H4 (cell line): ENCODE measurements at places on chromosomes 11 and 22.
A peak's percentile ranks its signal among the peaks of the same experiment; 100 is the strongest.

GRCh38 chr11:11808992-11809615 is 32.7 kb upstream of the USP47 start:
- DNase-seq, result no peak

GRCh38 chr11:125157118-125157733 is 7.3 kb upstream of the PKNOX2 start:
- no peak for DNase-seq

DNA sequence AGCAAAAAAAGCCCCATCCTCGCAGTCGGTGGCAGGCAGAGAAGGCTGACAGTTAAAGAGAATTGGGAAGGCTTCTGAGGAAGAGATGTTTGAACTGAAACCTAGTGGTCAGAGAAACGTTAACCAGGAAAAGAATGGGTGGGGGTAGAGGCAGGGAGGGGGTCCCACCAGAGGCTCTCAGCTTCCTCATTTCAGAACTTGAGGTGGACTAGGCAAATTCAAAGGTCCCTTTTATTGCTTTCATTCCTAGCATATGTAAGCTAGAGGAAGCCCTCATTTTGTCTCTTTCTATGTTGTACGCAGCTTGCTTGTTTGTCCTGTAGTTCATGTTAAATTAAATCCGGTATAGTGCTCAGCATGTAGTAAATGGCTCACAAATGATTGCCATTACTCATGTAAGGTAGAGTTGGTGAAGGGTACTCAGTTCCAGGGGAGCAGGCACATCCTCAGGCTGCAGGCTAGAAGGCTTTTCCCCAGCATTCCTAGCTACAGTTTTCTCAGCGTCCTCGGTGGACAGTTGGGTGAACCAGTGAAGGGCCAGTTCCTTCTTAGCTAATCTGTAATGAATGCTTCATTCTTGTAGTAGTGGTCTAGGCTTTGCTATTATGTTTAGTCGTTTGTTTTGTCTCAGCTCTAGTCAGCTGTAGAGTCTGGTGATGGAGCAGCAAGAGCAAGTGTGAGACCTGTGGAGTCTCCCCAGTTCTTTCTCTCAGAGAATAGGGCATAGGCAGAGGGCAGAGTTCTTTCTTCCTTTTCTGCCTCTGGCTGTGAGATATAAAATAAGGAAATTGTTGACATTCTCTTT is 58.6 kb downstream of the UVRAG start:
- DNase-seq, result no peak

- no peak for DNase-seq
Observed at GRCh38 chr11:116431842-116432241, 340.9 kb downstream of the BUD13 start.

DNA sequence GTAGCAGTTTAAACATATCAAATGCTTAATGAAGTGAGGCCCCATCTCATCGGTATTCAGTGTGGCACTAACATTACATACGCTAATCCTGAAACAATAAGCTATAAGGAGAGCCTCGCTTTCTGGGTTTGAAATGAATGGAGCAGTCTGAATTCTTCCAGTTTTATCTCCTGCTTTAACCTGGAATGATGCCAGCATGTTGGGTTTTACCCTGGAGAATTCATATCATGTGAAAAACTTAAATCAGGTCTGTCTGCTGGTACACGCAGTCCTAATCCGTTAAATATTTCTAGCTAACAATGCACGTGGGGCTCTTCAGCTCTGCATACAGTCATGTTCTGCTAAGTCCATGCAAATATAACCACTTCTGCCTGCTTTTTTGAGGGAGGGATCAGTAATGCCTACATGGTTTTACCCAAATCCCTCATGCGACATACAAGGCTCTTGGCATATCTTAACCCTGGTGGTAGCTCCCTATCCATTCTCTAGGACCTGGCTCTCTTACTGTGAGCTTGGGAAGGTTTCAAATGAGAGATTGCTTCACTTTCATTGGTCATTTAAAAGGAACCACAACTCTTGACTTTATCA is 92.7 kb downstream of the COMMD9 start:
- no peak for DNase-seq

GRCh38 chr22:46078241-46079092 is 71.9 kb upstream of the PPARA start:
- peak; percentile 93 for DNase-seq

GRCh38 chr11:36153551-36153950 is 135.7 kb downstream of the COMMD9 start:
- no peak for DNase-seq
